Fibroblast of skin of left biceps (primary cell): ENCODE measurements at places on chromosomes 7 and 10.

GRCh38 chr10:112957640-112958092 is 7.6 kb downstream of the TCF7L2 start:
- DNase-seq, result no peak

- no peak for DNase-seq
These were observed 54.4 kb downstream of the RAMP3 start for GRCh38 chr7:45211958-45212357.

- no peak for DNase-seq
These were observed at the start of gene ZNF316 for GRCh38 chr7:6636741-6637543. Gene ZNF316, plus strand, starts transcription at chr7:6637318. Its CDS starts 5,092 bp downstream, at chr7:6642410.

GRCh38 chr7:85061456-85061855 is 125.4 kb downstream of the SEMA3D start:
- DNase-seq, result no peak

GRCh38 chr7:50866343-50867033 is 83.8 kb upstream of the GRB10 start:
- no peak for DNase-seq
